ENCODE measurements at places on chromosomes 5 and 9.

DNA sequence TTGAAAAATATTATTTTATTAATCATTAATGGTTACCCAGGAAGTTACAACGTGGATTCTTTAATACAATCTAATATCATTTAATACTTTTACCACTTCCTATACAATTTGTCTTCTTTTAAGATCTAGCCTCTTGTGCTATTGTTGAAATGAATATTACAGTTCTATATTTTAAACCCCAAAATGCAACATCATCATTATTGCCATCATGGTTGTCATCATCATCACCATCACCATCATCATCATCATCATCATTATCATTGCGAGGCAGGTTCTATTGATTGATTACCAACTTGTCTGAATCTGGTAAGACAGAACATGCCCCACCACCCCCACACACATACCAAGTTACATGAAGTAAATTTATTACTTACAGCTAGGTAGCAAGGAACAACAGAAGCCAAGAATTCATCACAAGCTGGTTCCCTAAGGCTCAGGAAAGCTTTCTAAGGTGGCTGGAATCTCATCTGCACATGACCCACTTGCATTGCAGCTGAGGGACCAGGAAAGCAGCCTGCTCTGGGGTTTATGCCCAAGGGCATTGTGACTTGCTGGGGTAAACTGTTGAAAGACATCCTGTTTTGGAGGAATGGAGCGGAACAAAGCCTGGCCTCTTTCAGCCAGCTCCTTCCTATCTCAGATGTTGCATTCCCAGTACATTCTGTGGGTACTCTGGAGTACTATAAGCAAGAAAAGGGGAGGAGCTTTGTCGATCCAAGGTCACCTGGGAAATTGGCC, 418.1 kb downstream of the PRR16 start:
- no peak for DNase-seq

- no peak for DNase-seq
Measured at GRCh38 chr9:4861736-4862451, 69.2 kb downstream of the RCL1 start.

DNA sequence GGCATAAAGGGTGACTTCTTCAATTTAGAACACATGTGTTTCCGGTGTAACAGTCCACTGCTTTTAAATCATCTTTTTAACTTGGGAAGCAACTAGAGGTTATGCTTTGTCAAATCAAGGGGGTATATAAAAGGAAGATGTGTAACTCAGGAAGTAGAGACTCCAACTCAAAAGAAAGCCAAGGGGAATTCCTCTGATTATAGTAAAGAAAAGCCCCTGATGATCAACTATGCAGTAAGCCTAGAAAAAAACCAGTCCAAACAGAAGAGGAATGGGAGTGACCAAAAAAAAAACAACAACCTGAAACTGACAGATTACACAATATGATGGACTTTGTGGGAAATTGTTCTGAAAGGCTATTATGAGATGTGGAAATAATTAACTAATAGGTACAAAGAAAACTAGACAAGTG, 90.3 kb downstream of the AK8 start:
- no peak for DNase-seq

GRCh38 chr5:8825139-8825757, 720.6 kb downstream of the SEMA5A start:
- DNase-seq, result no peak

DNA sequence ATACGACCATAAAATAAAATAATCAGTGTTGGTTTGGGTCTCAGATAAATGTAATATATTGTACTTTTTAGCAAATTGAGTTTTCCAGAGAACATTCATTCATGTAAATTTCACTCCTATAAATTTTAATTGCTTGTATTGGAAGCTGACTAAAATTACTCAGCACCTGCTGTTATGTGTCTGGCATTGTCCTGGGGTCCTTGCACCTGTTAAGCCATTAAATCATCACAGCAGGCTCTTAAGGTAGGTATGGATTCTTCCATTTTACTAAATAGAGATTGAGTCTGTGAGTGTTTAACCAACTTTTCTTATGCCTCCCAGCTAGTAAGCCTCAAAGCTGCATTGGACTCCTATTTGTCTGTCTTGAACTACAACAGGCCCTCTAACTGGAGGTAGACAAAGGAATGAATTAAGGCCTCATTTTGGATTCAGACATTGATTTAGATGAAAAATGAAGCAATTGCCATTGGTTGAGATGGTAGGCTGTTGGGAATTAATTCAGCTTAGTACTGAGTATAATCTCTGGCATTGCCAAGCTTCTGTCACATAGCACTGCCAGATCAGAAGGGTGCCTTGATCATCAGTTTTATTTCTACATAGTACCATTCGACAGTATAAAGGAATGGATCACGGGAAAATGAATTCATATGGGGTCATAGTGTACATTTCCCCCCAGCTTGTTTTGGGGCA, 78.9 kb downstream of the PARP8 start:
- DNase-seq, result no peak

DNA sequence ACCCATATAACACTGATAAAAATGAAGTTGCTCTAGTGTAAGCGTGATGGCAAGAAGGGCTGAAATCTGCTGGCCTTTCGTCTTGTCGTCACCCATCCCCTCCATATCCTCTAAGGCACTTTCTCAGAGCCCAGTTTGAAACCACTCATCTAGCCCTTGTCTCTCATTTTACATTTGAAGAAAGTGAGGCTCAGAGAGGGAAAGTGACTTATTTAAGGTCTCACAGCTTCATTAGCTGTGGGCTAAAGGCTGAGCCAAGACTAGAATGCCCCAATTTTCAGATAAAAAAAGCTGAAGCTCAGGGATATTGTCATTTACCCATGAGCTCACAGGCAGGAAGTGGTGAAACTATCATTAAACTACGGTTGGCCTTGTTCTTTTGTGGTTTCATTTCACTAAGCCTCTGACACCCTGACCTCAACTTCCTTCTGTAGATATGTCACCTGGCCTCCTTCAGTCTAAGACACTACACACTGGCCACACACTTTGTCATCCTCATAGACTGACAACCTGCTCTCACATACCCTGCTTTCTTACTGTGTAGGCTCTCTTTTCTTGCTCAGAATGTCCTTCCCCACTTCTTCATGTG, 176.7 kb upstream of the DMAC1 start:
- no peak for DNase-seq

GRCh38 chr9:131421691-131422090, 27.8 kb downstream of the PRRC2B start:
- no peak for DNase-seq

GRCh38 chr5:59660737-59661136, 232.8 kb downstream of the PDE4D start:
- DNase-seq, result no peak

GRCh38 chr5:179729727-179730126, 2.9 kb upstream of the MAML1 start:
- no peak for DNase-seq

DNA sequence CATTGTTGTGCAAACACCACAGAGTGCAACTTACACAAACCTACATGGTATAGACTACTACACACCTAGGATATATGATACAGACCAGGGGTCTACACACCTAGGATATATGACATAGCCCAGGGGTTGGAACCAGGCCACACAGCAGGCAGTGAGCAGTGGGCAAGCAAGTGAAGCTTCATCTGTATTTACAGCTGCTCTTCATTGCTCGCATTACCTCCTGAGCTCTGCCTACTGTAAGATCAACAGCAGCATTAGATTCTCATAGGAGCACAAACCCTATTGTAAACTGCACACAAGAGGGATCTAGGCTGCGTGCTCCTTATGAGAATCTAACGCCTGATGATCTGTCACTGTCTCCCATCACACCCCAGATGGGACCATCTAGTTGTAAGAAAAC, 56.6 kb downstream of the AP3B1 start:
- no peak for DNase-seq

DNA sequence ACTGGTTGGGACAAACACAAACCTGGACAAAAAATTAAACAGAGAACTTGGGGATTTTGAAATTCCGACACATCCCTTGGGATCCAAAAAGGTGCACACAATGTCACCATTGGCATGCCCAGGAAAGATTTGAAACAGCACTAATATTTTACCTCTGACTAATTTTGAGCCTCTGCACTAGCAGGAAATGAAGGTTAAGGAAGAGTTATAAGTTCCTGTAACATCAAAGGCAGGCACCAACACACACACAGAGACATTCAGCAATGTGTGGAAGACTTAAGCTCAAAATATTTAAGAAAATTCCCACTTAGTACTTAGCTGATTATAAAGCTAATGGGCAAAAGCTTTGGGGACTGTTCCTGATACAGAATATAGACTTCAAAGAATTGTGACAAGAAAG, 247.0 kb downstream of the CDH9 start:
- DNase-seq, result no peak

All from endodermal cell (in vitro differentiated cells).